OCI-M1 (cell line): ENCODE measurements at places on chromosomes 16 and 17.

DNA sequence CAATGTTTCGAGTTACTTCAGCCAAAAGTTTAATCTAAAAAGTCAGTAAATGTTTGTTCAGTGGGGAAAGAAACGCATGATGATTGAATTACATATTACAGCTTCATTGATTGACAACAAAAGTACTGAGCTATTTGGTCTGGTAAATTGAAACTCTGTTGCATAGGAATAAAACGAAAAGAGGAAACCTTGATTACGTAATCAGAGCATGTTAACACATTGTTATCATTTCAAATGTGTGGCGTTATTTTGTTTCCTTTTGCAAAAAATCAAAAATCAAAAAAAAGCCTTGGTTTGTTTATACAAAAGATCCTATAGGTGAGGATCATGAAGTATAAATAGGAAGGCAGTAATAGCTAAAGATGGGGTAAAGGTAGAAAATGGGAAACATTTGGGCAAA is 19.5 kb upstream of the CA10 start:
- peak; percentile 3 for DNase-seq

- DNase-seq, result no peak
These were observed 29.7 kb downstream of the BRIP1 start for GRCh38 chr17:61833536-61834193.

DNA sequence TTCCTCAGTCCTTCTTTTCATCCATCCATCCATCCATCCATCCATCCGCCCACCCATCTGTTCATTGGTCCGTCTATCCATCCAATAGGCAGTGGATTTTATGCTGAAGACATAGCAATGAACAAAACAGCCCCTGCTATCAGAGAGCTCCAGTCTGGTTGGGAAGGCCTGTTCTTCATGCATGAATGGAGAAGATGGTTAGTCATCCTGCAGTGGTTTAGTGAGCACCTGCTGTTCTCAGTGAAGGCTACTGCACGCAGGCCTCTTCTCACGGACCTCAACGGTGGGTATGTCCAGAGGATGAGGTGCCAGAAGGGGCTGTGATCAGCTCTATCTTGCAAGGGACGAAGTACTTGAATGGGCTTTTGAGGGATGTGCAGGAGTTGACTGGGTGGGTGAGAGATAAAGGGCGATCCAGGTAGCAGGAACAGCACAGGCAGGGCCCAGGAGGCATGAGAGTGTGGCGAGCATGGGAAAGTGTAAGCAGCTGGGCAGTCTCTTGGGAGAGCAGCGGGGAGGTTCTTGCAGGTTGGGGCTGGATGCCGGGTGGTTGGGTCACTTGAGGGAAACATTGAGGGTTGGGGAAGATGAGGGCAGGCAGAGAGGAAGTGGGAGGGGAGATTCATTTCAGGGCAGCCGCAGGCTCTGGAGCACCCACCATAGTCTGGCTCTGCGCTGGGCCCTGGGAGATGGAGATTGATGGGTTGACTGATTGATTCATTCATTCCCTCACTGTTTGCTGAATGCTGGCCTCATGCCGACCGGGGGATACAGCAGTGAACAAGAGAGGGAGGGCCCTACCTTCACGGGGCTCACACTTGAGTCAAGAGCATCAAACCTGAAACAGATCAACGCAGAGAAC is 115.0 kb upstream of the CIBAR2 start:
- no peak for DNase-seq

DNA sequence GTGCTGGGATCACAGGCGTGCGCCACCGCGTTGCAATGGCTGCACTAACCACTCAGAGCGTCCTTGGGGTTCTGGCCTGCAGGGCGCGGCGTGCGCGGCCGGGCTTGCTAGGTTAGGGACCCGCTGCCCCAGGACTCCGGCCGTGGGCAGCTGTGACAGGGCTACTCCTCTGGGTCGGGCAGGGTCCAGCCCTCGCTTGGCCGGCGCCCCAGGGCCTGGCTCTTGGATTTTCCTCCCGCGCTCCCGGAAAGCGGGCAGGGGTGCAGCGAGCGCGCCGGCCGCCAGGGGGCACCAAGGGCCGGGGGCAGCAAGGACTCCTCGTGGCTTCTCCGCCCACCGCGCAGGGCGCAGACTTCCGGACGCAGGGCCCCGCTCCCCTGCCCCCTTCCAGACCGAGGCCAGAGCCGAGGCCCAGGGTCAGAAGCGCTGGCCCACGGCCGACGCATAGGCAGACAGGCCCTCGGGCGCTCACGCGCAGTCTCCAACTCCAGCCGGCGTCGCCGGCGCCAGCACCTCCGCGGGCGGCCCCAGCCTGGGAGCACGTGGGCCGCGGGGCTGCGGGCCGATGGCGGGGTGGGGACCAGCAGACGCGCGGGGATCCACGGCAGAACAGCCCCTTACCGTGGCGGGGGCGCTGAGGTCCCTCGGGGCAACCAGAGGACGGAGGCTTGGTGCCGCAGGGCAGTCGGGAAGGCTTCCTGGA is 355 bp downstream of the TLE7 start:
- DNase-seq, result no peak

DNA sequence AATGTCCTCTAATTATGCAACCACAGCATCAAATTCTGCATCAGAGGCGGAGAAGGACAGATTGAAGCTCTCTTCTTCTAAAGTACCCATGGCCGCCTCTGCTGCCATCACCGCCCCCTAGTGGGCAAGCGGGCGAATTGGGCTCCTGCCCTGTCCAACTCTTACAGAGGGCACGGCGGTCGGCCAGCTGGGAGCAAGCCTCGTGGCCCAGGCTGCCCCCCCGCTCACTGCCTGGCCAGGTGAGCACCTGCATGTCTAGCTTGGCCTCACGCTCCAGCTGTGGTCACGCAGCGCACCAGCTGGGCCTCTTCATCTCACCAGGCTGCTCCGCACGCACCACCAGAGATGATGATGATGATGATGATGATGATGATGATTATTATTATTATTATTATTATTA is 146.1 kb upstream of the TOM1L1 start:
- peak; percentile 48 for DNase-seq

DNA sequence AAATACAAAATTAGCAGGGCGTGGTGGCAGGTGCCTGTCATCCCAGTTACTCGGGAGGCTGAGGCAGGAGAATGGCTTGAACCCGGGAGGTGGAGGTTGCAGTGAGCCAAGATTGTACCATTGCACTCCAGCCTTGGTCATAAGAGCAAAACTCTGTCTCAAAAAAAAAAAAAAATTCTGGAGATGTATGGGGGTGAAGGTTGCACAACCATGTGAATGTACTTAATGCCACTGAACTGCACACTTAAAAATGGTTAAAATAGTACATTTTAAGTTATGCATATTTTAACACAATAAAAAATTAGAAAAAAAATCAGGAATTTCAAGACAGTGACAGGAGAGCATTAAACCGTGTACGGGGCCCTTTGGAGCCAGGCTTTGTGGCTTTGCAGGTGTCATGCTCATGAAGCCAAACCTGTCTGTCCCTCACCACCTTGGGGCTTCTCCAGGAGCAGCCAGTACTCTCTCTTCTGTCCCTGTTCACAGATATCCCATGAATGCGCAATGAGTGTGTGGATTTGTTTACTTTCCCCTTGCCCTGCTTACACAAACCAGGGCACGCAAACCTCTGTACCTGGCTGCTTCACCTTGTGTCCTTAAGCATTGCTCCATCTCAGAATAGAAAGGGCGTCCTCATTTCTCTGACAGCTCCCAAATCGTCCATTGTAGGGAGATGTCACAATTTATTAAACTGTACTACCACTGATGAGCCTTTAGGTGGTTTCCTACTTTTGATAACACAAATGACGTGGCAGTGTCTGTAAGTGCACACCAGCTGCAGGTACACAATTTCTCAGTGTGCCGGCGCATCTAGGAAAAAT is 58.2 kb upstream of the CBX4 start:
- DNase-seq, result no peak

DNA sequence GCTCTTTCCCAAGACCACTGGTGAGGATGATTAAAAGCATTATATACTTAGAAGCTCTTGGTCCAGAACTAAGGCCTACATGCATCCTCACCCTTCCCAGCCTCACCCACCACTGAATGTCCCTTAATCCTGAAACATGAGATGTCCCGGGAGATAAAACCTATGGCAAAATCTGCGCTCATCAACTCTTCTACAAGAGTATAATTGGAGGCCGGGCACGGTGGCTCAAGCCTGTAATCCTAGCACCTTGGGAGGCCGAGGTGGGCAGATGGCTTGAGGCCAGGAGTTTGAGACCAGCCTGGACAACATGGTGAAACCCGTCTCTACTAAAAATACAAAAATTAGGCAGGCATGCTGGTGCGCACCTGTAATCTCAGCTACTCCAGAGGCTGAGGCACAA is 13.3 kb downstream of the ACACA start:
- no peak for DNase-seq

GRCh38 chr16:81583893-81584631 is 139.5 kb downstream of the CMIP start:
- no peak for DNase-seq

DNA sequence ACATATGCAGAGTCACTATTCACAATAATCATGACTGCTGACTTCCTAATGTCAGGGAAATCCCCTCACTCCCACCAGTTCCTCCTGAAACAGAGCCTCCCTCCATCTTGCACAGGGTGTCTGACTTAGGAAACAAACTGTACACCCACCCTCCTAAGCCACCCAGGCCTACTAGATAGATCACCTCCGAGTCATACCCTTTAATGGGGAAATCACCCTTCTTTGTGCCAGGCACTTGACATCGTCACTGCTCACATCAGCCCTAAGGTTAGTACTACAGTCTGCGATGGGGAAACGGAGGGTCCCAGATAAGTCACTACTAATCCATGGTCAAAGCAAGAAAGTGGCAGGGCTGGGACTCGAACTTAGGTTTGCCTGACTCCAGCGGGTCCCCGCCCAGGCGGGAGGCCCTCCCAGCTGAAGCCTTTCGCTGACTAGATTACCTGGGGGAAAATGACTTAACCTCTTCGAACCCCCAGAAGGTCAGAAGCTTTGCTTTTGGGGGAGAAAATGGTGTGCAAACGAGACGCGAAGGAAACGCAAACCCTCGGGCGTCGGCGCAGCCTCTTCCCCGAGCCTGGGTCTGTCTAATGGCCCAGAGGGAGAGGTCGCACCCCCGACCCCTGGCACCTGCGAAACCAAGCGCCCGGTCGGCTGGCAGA is 3.4 kb upstream of the MLLT6 start:
- peak; percentile 82 for DNase-seq

GRCh38 chr17:43753493-43754129 is 5.0 kb downstream of the SOST start:
- DNase-seq, result peak; percentile 60

- DNase-seq, result peak; percentile 79
These were observed 5.8 kb upstream of the UNK start for GRCh38 chr17:75778861-75779249.

DNA sequence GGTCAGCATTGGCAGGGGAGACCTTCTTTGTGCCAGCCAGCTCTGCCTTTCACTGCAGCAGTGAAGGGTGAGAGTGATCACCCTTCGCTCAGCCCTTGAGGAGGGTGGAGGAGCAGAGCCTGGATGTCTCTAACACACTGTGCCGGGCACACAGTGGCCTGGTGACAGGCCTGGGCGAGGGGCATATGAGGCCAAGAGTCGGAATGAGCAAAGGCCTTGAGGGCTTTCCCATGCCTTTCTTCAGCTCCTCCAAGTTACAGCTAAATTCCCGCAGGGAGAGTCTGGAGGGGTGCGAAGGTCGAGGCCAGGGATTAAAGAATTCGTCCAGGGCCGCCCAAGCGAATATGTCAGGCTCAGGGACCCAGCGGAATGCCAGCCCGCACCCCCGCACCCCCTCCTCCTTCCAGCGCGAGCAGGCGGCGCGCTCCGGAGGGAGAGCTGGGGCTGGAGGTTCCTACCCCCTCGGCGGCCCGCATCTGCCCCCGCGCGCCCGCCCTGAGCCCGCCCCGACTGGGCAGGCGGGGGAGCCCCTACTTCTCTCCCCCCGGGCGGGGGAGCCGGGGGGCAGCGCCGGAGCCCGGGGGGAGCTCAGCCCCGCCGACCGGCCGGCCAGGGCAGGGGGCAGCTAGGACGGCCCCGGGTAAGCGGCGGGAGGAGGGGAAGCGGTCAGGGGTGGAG is at the start of gene RASL10B:
TSS of gene RASL10B (plus strand) at position 401 of the 678 bp plus-strand sequence. CDS start 3,546 bp downstream, outside the sequence.
- peak; percentile 53 for DNase-seq

- DNase-seq, result no peak
These were observed 2.5 kb upstream of the SPATA20 start for GRCh38 chr17:50544516-50544915.

DNA sequence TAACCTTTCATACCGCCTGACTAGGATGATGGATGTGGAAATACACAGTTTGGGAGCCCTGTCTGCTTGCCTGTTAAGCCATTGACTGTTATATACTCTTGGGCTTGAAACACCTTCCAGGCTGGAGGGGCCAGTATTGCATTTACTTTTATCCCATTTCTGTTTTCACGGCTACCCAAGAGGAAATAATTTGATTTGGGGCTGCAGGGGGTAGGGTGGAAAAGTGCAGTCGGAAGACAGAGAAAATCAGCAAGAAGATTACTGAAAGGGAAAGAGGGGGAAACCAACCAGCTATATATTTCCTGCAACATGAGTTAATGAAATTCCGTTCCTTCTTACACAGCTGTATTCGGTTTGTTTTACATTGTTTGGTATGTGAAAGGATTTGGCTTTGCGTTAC is 202.5 kb downstream of the CDH13 start:
- no peak for DNase-seq

- peak; percentile 98 for DNase-seq
These were observed at the start of gene CEP131 for GRCh38 chr17:81222906-81223761. Gene CEP131, minus strand, starts transcription at chr17:81222965. Its CDS starts 2,909 bp downstream, at chr17:81220056.

DNA sequence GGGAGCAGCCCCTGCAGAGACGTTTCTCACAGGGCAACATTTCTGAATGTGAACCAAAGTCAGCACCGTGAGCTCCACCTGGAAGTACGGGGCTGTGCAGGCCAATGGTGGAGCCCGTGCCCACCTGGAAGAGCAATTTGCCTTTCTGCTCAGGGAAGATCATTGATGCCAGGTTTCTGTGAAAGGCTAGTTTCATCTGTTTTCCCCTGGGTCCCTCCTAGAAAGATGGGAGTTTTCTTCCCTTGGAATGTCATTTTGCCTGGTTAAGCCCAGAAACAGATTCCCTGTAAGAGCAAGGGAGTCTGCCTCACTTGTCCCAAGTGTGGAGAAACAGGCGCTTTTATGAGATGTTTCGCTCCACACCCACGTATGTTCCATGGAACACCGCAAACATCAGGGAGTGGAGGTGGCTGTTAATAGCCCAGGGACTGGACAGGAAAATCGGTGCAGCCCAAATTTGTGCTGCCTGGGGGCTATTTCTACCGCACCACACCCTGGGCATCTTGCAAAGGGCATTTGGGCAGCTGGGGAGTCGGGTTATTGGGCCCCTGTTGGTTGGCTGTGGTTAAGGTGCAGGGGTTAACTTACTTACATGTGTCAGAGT is 2.6 kb downstream of the SLC6A4 start:
- DNase-seq, result no peak
